ENCODE measurements at places on chromosomes 2 and 18. TPM values are rescaled to one million over a fixed set of nuclear protein-coding genes. Genes with fewer than 3 reads are reported as not detected.

VIL1 gene
- not detected for total RNA-seq

SLC14A1 gene
- total RNA-seq, result not detected

STARD6 gene
- 0.11 TPM for total RNA-seq

CFLAR gene
- total RNA-seq, result 93.4 TPM

NETO1 gene
- total RNA-seq, result not detected

GATA6 gene
- total RNA-seq, result 0.17 TPM

TLX2 gene
- not detected for total RNA-seq

CELF4 gene
- total RNA-seq, result not detected

MROH2A gene
- not detected for total RNA-seq

PLCL1 gene
- total RNA-seq, result 0.11 TPM

ARHGAP28 gene
- 1.1 TPM for total RNA-seq

MAP3K2 gene
- total RNA-seq, result 24.8 TPM

CDK15 gene
- under 0.01 TPM for total RNA-seq

CYP27A1 gene
- 12.7 TPM for total RNA-seq

ABCB11 gene
- total RNA-seq, result not detected

GORASP2 gene
- 23.5 TPM for total RNA-seq

Measured in dermis lymphatic vessel endothelial cell (primary cell).